Activated T-cell treated with anti-CD3 and anti-CD28 coated beads for 48 hours (primary cell): ENCODE measurements at places on chromosomes 5 and 9.

GRCh38 chr5:135034236-135034962 is 371 bp upstream of the PITX1 start:
- DNase-seq = no peak

- no peak for DNase-seq
Measured at GRCh38 chr9:135223831-135224230, 136.4 kb downstream of the OLFM1 start.

- DNase-seq = no peak
Measured at GRCh38 chr9:136661641-136662325, 933 bp upstream of the EGFL7 start.

DNA sequence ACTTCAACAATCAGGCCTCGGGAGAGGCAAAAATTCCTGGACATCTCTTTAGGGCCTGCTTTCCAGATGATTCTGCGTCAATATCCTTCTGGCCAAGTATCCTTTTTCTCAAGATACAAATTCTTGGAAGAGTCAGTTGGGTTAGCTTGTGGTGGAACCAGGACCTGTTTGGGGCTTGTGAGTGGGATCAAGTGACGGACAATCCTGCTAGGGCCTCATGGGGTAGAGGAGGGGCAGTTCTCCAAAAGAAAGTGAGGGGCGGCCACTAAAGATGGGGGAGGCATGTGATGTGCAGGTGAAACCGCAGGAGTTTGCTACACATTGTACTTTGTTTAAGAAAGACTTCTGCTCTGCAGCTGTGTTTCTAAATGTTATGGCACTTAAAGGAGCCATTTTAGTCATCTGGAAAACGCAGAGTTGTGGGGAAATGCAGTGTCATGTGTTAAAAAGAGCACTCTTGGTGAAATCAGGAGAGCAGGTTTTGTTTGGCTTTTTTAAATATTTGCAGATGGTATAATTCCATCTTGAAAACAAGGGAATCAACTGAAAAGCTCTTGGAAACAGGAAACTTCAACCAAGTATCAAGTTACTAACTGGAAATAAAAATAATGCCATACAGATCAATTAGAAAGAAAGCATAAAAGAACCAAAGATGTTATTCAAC is 27.4 kb upstream of the GSN start:
- no peak for DNase-seq

GRCh38 chr5:95709967-95710650 is 21.0 kb upstream of the RHOBTB3 start:
- DNase-seq = no peak

GRCh38 chr5:132776131-132776937 is 705 bp downstream of the SEPTIN8 start:
- DNase-seq = no peak

- no peak for DNase-seq
Measured at GRCh38 chr5:133605323-133605722, 7.0 kb downstream of the FSTL4 start.

DNA sequence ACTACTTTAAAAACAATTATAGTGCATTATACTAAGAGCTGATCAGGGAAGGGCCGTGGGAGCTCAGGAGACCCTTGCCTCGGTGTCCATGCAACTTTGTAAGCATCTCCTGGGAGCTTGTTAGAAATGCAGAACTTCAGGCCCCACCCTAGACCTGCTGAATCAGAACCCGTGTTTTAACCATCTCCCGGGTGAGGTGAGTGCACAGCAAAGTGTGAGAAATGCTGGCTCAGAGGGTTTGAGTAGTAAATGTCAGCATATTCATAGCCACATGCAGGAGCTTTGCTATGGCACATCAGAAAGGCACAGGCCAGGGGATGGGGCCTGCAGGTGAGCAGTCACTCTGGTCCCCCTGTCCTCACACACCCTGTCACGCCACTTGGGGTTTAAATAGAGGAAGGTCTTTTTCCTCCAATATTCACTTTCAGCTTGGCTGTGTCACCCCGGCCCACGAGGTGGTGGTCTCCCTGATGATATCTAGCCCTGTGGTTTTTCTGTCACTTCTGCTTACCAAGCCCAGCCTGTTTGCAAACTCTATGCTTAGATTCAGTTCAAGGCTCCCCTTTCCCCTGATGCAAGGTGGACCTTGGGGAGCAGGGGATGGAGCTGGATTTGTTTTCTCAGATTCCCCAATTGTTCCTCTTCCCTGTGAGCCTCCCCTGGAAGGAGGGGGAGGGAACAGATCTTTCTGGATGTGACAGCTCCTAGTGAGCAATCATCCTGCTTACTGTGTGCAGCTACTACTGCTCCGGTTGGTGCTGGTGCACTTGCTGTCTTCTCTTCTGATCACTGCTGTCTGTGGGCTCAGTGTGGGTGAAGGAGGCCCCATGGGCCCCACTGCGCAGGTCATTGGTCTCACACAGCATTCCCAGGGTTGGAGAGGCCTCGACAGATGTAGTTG is 51.8 kb upstream of the TGFBR1 start:
- DNase-seq = no peak
